ENCODE measurements at places on chromosomes 4 and X.

GRCh38 chr4:7844594-7844991 is 95.1 kb downstream of the AFAP1 start:
- DNase-seq, result no peak

GRCh38 chr4:167581449-167581965 is 347.2 kb upstream of the SPOCK3 start:
- DNase-seq, result no peak

DNA sequence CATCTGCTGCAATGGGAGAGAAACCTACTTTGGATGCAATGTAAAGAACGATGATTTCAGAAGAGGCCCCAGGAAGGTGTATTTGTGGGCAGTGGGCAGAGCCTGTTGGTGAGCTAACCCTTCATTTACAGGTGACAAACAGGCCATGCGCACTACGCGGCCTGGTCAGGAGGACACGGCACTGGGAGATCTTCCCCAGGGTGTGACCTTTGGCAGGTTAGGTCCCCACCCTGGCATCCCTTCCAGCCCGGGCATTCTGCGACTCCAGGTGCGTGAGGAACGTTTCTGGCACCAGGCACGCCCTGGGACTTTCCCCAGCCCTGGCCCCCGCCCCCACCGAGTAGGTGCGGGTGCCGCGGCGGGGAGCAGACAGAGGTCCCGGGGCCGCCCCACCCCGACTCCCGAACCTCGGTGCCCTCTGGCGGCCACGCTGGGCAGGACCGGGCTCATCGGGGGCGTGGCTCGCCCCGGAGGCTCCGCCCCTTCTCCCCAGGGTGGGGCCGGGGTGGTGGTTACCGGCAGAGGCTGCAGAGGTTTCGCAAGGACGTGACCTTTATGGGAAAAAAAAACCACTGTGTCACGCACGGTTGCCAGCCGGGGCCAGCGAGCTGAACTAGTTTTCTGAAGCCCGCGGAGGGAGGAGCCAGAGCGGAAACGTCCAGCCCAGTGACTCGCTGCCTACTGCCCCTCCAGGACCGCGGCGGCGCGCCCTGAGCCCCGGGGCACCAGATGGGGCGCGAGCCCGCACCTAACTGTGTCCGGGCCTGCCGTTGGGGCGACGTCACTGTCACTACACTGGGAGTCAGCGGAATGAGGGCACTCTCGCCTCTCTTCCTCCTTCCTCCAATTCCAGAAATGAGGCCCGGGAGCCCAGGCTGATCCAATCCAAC is 5.0 kb upstream of the NYX start:
- peak; percentile 73 for DNase-seq

GRCh38 chrX:11992271-11992670 is 146.0 kb upstream of the FRMPD4 start:
- DNase-seq, result no peak

- DNase-seq, result no peak
These were observed at the start of gene ARHGEF9 for GRCh38 chrX:63784902-63785707. ARHGEF9 (minus strand) TSS chrX:63785214; CDS start chrX:63785145, 69 bp downstream.

DNA sequence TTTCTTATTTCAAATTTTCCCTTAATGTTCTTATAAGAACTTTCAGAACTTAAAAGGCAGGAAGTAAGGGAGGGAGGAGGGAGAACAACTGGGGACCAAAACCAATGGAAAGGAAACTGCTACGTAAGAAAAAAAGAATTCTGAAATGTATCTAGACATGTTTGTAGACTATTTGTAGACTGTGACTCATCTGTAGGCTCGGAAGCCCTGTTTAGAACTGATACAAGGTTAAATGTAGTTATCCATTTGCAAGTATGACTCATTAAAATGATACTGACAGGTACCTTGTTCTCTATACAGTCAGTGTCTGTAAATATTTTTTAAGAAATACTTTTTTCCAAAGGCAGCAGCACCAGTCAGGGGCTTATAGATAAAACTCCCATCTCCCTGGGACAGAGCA is 202.0 kb downstream of the DHX15 start:
- DNase-seq, result no peak

GRCh38 chr4:24999392-25000089 is 31.2 kb downstream of the LGI2 start:
- DNase-seq, result no peak

DNA sequence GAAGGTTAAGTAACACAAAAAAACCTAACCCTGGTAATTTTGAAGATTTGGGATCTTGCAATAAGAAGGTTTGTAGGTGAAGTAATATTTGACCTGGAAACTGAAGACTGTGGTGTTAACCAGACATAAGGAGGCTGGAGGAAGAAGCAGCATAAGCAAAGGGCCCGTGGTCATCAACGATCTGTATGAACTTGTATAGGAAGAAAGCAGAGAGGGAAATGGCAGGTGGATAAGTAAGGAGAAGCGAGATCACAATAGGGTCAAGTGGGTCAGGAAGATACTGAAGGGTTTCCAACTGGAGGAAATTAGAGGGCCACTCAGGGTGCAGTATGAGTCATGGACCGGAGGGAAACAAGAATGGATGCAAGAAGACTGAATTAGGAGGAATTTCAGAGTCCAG is 103.8 kb upstream of the SORBS2 start:
- DNase-seq, result no peak

GRCh38 chrX:54357414-54358377 is at the start of gene WNK3:
WNK3 (minus strand) TSS chrX:54358046.
- DNase-seq, result peak; percentile 11

DNA sequence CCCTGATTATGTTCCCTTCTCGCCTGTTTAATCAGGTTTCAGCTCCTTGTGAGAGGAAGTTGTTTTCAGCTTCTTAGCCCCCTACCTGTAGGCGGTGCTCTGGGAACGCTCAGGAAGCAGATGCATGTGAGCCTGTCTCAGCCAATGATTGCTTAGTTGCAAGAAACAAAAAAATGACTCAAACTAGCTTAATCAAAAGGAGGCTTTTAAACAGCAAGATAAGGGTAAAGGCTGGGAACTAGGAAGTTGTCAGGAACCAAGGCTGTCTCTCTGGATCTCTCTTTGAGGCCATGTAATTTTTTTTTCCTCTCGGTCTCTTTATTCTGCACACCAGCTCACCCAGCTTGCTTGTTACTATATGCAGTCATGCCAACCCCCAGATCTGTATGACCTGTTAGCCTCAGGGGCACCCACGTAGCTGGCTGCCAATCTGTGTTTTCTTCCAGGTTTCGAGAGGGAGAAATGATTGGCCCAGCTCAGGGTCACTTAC is 109.1 kb downstream of the PTTG2 start:
- no peak for DNase-seq

- no peak for DNase-seq
These were observed 23.8 kb upstream of the KIAA0232 start for GRCh38 chr4:6758728-6759127.

DNA sequence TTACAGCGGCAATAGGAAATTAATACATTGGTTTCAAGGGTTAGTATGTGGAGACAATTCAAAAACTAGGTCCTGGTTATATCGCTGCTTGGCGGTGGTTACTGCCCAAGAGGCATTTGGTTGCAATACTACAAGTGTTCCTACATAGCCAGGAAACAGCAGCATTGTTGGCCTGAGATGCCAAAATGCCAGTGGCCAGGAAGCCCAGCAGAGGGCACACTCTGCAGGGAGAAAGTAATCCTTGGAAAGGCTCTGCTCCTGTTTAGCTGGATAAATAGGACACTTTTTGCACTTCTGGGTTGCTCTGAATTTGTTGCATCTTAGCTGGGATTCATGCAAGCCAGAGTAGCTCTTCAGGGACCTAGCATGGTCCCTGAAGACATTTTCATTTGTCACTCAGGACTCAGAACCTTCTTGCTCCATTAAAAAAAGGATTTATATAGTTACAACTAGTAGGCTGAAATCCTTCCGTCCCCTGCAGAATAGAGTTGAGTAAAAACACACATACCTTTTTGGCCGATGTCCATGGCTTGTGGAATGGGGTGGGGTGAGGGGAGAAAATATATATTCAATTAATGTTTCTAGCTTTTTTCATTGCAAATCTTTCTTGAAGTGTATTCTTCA is 8.1 kb upstream of the GPR119 start:
- no peak for DNase-seq

- DNase-seq, result no peak
These were observed 99.6 kb upstream of the SHOX start for GRCh38 chrX:530726-531610.

DNA sequence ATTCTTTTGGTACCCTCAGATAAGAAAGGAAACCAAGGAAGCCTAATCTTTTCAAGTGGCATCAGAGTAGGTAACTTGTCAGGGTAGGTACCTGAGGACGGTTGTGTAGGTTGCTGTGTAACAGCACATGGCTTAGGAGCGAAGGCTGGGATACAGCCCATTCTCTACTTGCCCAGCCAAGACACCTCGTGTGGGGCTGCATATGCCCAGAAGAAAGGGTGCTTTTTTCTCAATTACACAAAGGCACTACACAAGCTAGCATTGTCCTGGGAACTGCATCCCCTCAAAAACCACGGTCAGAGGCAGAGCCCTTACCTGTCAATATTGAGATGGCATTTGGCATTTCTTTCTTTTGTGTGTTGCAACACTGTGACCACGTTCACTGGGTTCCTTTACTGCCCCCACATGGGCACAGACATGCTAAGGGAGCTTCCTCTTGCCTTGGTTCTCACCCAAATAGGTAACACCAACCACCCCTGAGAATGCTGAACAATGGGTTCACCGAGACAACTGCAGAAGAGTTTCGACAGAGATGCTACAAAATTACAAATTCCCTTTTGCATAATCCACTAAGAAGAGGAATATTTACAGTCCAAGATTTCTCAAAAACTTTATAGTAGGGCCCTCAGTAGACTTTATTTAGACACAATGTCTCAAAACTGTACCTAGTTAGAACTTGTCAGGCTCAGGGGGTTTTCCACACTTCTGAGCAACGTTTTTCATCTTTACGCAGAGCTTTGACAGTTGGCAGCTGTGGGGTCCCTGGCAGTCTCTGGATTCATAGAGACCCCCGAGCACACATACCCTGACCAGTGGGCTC is 35.8 kb upstream of the TNIP3 start:
- DNase-seq, result no peak

DNA sequence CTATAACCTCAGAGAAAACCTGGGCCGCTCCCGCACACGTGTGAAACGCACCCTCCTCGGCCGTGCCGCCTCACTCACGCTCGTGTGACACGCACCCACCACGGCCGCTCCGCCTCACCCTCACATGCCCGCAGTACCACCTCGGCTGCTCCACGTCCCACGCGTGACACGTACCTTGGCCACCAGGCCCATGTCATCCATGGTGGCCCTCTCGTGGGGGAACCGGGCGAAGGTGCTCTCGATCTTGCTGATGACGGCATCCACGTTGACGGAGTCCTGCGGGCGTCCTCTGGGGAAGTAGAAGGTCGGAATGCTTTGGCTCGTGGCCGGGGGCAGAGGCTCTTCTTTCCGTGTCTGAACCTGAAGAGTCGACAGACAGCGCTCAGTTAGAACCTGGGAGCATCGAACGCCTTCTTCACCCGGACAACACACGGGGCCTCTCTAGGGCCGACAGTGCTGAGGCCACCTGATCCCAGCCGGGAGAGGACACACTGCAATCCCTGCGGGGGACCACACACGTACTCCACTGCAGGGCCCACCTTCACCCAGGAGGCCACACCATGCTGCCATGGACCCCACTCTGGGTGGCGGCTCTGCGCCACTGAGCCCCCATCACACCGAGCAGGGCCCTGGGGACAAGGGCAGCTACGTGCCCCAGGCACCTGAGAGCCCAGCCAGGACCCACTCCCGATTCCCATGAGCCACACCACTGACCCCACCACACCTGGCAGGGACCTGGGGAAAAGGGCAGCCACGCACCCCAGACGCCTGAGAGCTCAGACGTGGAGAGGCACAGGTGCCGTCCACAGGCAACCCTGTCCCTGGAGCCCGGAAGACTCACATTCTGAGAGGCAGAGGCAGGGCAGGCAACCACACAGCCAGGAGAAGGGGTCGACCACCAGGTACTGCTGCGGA is 25.2 kb downstream of the PPP2R3B start:
- DNase-seq, result no peak

DNA sequence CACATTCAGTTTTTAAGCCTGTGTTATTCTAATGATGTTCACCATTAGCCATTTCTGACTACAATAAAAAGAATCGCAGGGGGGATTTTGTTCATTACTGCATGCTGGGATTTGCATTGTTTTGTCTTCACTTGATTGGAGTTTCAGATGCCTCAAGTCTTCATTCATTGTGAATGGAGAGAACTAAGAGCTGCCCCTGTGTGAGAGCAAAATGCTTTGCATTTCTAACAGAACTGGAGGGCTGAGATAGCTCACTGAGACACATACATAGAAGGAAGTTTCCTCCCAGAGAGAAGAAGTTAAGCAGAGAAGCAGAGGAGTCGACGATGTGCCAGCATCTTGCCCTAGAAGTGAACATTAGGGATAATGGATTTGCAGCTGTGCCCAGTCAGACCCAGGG is 113.5 kb upstream of the GATB start:
- no peak for DNase-seq

Measured in stimulated activated CD8-positive, alpha-beta memory T cell treated with anti-CD3 and anti-CD28 coated beads, Interleukin-4, amount 100 ng/mL, for 24 hours (primary cell).